ENCODE measurements at places on chromosomes 11 and 22.
A peak's percentile ranks its signal among the peaks of the same experiment; 100 is the strongest.

DNA sequence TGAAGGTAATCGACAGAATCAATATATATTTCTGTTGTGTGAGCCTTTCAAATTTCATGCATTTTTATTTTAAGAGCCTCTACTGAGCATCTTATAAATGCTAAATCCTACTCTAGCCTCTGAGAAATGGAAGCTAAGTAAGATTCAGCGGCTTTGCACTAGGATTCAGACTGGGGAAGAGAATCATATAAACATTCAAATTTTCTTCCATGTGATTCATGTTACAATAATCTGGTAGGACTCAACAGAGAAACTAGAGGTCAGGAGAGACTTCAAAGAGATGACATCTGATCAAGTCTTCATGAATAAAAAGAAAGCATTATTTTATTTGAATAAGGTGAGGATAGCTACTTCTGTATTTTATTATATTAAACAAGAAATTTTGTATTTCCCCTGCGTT is 538.9 kb downstream of the DLG2 start:
- no peak for DNase-seq

DNA sequence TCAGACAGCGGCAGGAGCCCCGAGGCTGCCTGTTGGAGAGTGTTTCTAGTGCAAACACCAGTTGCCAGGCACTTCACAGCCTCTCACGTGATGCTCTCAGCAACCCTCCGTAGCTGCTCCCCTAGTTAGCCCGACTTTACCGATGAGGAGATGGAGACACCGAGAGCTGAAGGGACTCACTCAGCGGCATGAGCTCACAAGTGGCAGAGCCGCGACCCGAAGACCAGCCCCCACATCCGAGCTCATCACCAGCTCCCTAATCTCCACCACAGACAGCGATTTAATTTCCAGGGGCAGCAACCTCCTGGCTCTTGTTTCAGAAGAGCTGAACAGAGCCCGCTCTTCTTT is 28.7 kb upstream of the RTL6 start:
- no peak for DNase-seq

DNA sequence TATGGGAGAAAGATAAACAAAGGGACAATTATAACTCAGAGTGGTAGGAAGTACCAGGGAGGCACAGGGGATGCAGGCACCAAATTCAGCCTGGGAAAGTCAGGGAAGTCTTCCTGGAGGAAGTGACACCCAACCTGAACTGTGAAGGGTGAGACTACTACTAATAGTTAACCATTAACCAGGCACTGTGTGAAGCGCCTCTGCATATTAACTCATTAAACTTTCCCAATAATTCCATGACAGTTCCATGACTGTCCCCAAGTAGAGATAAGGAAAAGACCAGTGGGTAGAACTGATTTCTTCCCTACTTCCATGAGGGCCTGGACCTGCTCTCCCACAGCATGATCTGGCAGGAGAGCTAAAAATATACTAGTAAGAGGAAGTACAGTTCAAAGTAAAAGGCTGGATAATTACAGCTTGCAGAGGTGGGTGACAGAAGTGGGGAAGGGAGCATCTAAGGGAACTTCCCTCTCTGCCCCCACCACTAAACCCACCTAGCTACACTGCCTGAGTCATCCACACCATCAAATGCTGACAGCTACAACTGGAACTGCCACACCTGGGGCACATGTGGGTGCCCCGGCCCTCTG is 4.7 kb upstream of the AP1B1 start:
- DNase-seq = no peak

DNA sequence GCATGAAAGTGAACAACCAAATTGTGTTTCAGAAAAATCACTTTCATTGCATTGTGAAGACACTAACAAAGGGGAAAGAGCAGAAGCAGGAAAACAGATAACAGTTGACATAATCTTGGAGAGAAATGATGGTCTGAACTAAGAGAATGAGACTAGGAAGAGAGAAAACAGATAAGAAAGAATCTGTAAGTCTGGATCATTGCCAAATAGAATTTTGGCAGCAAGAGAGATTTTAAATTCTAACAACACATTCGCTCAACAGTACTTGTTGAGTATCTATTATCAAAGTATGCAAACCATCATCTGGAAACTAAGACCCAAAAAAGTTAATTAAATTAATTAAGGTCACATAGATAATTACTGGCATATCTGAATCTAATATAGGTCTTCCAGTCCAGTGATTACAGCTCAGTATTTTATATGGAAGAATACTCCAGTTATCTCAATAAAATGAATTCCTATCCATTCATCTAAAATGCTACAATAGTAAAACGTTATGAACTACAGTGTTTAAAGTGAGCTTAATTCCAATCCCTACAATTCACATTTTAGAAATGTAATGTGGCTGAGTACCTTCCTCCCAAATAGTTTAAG is 166.7 kb upstream of the FAT3 start:
- no peak for DNase-seq

GRCh38 chr22:38355275-38355674 is 38.0 kb upstream of the CSNK1E start:
- no peak for DNase-seq

- DNase-seq = no peak
These were observed 21.4 kb downstream of the XRRA1 start for GRCh38 chr11:74927496-74927895.

DNA sequence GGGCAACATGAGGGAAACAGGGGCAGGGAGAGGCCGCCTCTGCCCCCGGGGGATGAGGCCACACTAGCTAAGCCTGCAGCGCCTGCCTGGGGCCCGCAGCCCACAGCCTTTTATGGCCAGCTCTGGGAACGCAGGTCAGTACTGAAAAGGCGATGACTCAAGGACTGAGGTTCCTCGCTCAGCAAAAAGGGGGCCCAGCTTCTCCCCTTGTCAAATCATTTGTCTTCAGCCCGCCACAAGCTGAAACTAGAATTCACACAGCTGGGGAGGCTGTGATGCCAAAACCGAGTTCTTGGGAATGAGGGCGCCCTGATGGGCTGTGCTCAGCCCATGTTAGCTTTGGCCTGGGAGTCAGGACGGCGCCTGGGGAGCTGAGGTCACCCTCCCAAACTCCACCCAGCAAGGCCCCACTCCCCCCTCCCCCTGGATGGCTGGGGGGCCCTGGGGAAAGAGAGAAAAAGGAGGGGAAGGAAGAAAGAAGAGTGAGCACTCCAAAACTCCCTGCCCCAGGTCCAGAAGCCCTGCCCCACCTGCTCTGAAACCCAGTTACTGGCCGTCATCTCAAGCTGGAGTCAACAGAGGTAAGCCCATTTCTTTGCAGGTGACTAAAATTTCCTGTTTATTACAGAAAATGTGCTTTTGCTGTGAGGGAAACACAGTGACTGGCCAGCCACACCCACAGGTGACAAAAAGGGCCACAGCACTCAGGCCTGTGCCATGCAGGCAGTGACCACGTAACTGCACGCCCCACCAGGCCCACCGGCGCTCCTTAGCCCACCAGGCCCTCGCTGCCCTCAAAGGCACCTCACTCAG is 13.7 kb downstream of the EHD1 start:
- no peak for DNase-seq

GRCh38 chr22:42608823-42609361 is 5.8 kb downstream of the POLDIP3 start:
- no peak for DNase-seq

GRCh38 chr11:114059984-114060391 is 477 bp downstream of the ZBTB16 start:
- DNase-seq = peak; percentile 26

DNA sequence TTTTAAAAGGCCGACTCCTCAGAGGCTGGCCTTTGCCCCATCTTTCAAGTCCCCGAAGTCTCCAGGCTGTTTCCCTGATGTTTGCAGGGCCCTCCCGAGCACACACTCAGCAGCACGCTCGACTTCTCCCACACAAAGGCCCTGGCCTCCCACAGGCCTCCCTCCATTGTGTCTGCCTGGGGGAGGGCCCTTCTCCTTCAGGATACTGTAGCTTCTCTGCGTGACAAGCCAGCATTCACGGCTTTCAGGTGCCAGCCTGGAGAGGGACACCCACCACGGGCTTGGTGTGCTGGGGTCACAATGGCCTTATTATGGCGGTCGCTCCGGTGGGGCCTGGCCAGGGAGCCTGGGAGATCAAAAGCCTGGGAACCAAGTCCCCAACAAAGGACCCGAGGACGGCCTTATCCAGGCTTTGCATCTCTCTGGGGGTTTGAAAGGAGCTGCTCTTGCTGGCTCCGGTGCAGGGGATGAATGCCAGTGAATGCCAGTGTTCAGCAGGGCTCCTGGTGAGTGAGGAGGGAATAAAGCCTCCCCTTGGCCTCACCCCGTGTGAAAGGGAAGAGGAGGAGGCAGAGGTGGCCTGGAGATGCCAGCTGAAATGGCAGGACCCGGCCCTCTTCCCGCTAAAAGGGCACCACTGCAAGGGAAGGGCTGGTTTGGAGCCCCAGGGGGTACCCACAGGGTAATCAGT is 55.0 kb downstream of the TRAF6 start:
- no peak for DNase-seq

DNA sequence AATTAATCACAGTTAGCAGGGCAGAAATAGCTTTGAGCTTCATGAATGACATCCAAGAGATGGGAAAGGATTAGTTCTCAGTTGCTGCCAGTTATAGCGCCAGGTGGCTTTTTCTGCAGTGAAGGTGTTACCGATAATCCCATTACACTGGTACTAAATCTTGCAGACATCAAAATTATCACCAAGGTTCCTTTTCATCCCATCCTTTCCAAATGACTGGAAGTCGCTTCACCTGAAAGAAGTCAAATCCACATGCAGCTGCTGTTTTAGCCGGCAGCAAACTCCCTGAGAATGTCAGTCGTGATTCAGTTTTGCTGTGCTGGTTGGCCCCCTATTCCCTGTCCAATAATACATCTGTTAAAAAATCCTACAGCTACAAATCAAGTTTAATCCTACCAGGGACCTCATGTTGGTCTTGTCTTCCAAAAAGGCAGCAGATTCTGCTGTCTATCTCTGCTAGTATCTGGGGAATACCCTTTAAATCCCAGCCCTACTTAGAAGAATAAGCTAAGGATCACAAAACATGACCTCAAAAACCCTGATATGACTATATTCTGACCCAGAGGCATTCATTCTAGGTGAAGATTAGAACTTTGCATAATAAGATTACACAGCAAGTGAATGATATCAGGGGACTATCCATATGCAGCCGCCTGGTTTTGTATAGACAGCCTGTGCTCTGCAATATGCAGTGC is 31.7 kb downstream of the IMMP1L start:
- no peak for DNase-seq

DNA sequence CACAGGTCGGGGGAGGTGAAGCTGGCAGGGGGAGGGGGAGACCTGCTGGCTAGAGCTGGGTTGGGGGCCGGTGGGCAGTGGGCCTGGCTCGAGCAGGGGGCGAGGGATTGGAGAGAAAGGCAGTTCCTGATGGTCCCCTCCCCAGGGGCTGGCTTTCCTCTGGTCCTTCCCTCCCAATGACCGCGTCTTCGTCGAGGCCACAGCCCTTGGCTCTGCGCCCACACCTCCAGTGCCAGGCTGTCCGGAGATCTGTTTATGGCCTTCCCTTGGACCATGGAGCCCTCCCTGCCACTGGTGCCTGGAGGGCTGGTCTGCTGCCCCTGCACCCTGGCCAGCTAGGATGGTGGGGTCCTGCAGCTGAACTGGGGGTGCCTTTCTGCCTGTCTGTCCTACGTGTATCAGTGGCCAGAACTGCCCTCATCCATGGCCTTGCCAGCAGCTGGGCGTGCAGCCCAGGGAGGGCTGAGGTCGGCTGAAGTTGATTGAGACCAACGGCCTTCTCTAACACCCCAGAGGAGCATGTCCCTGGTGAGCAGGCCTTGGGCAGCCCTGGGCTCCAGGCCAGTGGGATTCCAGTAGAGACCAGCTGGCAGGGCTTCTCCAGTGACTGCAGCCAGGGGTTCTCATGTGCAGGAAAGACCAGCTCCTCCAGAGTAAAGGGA is 12.3 kb downstream of the TANGO2 start:
- DNase-seq = no peak

GRCh38 chr11:133819746-133820315 is 25.5 kb downstream of the SPATA19 start:
- no peak for DNase-seq

DNA sequence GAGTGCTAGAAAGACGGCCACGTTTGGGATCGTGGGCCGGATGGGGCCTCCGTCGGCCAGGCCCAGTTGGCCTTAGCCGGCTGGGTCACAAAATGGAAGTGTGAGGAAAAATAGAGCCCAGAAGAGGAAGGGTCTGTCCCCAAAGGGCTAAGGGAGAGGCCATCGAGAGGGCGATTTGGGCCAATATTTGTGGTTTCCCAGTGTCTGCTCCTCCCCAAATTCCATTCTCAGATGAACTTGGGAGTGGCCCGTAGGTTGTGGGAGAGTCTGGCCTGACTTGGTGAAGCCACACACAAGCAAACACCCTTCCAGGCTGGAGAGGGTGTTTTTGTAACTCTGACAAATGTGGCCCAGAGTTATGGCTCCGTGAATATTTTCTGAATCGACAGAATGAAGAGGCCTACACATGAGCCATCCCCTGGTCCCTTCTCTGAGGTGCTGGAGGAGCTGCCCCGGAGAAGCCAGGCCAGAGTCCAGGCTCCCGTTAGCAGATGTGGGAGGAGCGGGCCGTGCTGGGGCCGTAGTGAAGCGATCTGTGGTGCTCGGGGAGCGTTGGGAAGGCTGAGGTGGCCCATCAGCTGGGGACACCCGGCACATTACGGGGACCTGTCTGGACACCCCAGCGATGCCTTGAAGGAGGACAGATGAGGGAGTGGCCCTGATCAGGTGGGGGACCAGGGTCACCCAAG is 73.5 kb upstream of the PPARA start:
- no peak for DNase-seq

DNA sequence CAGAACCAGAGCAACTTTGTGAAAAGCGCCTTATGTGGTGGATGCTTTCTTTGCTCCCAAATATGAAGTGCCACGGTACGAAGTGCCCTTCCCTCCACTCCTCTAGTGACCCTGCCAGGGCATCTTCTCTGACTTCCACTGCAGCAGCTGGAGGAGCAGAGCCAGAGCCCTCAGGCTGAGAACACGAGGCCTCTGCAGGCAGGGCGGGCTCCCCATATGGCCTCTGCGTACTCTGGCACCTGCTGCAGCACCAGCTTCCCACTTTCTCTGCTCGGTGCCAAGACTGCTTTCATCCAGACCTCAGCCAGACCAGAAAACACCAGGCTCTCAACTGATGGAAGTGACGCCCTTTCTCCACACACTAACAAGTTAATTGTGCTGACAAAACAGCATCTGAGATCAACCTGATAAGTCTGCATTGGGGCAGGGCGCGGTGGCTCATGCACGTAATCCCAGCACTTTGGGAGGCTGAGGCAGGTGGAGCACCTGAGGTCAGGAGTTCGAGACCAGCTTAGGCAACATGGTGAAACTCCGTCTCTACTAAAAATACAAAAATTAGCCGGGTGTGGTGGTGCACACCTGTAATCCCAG is 12.8 kb downstream of the UFD1 start:
- no peak for DNase-seq

DNA sequence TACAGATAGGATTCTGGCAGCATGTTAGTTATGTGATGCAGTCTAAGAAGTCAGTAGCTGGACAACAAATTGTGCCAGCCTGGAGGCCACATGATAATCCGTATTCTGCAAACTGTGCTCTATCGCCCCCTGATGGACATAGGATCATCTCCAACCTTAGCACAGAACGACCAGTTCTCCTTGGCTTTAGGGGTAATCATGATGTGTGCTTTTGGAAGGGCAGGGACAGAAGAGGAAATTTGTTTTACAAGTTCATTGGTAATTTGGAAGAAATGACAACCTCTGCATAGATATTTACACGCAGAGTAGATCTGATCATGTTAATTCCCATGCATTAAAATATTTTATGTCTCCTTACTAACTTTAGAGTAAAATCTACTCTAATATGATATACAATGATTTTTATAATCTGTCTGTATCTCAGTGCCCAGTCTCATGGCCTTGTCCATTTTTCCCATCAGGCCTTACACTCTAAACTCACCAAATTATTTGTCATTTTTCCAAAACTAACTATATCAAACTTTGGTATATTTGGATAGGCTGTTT is 12.1 kb downstream of the OR10D3 start:
- no peak for DNase-seq

Measured in stimulated activated CD4-positive, alpha-beta T cell treated with anti-CD3 and anti-CD28 coated beads, Interleukin-4, amount 100 ng/mL, for 4 hours (primary cell).